Forelimb muscle (tissue), 1 donor: ENCODE measurements at places on chromosomes 6 and 20.
A peak's percentile ranks its signal among the peaks of the same experiment; 100 is the strongest.

GRCh38 chr20:54345301-54345724 is 130.1 kb upstream of the DOK5 start:
- DNase-seq = no peak

DNA sequence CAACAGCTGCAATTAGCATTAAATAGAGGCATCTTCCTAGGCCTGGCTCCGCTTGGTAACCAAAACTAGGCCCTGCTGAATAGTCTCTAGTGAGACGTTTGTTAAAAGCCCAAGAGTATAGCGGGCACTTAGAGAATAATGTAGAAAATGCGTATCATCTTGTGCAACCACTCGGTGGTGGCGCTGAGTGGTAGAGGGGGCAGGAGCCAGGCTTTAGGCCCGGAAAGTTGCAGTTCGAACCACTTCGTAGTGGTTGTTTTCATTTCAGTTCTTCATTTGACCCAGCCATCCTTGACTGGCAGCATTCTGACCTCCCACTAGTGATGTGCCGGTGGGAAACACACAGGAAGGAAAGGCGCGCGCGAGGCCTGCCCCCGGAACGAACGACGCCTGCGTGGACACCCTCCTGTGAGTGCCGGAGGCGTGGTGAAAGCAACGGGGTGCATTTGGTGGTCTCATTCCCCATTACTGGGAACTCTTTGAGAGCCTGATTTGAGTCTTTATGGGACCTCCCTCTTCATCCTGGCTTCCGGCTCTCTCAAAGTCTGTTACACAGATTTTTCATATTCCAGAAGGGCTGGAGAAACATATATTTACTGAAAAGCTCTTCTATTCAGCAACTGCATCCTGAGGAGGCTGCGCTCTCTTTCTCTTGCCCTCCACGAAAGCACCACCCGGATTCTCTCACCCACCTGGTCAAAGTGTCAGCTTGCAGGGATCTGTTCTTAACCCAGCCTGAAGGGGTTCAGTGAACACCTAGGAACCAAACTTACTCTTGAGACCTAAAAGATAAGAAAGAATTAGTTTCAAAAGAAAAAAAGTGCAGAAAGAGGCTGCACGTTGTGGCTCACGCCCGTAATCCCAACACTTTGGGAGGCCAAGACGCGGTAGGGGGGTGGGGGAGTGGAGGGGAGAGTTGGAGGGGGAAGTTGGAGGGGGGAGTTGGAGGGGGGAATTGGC is 18.2 kb downstream of the GPX5 start:
- DNase-seq = no peak

- DNase-seq = no peak
Measured at GRCh38 chr6:135181333-135182070, 394 bp downstream of the MYB start.

DNA sequence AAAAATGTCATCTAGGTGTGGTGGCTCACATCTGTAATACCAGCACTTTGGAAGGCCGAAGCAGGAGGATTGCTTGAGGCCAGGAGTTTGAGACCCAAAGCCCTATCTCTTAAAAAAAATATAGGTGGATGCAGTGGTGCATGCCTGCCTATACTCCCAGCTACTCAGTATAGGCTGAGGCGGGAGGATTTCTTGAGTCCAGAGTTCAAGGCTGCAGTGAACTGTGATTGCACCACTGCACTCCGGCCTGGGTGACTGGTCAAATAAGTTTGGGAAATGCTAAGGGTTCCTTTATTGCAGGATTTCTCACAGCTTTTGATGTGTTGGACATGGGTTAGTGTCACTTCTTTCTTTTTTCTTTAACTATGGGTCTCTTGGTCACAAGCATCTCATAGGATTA is 261.3 kb downstream of the PLCB1 start:
- DNase-seq = no peak

GRCh38 chr6:104941729-104942091 is 15.2 kb upstream of the LIN28B start:
- DNase-seq = no peak

- DNase-seq = no peak
Measured at GRCh38 chr20:39066471-39067242, 104.5 kb downstream of the DHX35 start.

GRCh38 chr6:121492536-121492935 is 57.1 kb downstream of the GJA1 start:
- DNase-seq = no peak

- DNase-seq = no peak
Measured at GRCh38 chr6:41936073-41936837, 5.4 kb downstream of the CCND3 start.

- DNase-seq = no peak
Measured at GRCh38 chr20:48164566-48165400, 379.5 kb upstream of the SULF2 start.

DNA sequence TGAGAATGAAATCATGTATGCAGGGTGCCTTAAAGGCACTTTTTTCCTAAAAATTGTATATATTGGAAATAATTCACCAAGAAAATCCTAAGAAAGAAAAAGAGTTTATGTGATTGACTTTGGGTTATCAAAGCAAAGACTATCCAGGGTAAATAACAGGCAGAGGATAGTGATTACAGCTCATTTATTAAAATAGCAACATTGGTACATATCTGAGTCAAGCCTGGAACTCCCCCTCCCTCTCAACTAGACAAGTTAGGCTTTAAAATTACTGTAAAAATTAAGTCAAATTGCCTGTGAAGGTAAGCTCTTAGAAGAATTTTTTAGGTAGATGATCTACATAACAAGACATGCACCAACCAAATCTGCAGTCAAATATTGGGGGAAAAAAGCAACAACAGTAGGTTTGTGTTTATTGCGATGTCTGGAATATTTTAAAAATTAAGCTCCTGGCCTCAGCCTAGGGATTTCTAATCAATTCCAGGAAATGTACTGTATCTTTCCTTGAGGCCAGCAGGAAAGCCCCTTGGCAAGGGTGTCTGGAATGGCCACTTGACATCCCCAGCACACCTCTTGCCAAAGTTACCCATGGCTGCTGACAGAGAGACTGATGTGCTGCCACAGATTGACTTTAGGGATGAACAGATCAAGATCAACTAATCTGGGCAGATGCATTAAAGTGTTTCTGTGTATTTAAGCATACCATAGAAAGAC is 31.2 kb upstream of the HBS1L start:
- no peak for DNase-seq

DNA sequence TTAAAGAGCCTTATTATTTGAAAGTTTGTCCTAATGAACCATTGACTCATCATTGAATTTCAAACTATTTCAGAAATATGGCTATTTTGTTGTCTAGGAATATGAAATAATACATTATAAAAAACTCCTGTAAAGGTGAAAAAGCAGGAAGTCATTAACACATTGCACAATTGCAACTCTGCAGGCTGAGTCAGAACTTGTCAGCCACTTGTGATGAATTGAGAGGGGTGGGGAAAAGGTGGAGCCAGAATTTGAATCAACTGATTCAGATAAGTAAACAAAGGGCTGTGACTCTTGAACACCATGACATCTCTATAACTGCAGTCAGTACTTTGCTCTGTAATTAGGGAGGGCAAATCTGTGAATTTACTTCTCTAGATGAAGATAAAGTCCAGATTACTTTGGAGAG is 6.0 kb downstream of the C6orf141 start:
- no peak for DNase-seq

DNA sequence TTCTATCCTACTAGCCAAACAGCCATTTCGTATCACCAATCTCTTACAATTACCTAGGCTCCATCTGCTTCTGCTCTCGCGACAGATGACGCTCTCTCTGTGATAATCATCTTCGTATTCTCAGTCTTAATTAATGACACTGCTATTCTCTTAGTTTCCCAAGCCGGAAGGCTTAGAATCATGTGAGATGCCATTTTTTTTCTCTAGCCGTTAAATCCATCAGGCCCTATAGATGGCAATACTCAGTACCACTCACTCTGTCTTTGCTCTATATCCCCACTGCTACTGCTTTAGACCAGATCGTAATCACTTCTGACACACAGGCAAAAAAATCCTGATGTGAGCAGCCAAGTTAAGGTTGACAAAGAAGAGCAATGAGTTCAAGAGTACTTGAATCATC is 2.1 kb upstream of the THEMIS start:
- DNase-seq = no peak

DNA sequence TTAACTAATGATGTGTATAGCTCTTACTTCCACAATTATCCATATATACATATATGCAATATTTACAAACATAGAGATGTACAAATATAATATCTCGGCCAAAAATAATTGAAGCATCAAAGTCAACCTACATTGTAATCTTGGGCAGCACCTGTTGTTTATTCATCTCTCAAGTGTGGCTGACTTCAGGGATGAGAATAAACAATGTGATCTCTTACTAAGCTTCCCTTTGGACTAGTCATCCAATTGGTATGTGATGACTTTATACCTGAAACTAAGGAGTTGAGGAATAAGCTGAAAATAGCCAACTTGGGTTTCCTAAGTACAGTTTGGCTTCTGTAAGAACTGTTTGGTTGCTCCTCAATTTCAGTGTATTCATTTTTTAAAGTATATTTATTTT is 256.6 kb downstream of the KHDC1L start:
- DNase-seq = no peak

GRCh38 chr6:109770047-109770446 is 79.0 kb downstream of the FIG4 start:
- no peak for DNase-seq

GRCh38 chr6:13357551-13358075 is 29.3 kb upstream of the TBC1D7 start:
- no peak for DNase-seq

- DNase-seq = no peak
Measured at GRCh38 chr6:115983998-115984397, 76.7 kb downstream of the FRK start.

GRCh38 chr20:31803552-31804291 is 15.4 kb upstream of the MYLK2 start:
- DNase-seq = no peak

- no peak for DNase-seq
Measured at GRCh38 chr6:70375882-70376281, 37.4 kb upstream of the FAM135A start.

DNA sequence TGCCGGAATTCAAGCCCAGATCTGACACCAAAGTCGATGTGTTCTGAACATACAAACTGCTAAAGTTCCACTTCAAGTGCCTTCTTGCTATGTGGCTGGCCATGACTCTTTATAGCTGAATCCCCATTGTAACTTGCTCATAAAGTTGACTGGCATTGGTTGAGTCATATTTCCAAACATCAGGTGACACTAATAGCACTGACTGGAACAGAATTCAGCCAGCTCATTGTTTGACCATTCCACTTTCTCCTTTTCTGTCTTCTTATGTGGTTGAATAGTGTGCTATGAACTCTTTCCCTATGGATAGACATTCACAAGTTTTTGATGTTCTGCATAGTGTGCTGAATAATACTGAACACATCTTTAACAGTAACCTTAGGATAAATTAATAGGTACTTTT is 266.2 kb upstream of the ZFP64 start:
- no peak for DNase-seq

DNA sequence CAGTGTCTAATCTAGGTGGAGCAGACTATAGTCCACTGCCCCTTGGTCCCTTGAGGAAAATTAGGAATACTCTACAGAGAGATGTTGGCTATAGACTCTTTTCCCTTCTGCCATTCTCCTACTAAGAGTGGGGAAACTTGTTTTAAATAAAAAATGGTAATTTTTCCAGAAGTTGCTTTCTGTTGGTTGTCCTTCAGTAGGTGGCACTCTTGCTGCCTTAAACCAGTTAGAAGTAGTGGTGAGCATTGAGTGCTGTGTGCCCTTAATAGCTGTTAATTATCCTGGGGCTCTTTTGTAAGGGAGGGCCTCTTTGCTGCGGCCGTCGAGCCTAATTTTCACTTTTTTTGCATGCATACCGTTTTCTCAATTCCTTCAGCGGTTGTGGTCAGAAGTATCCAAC is 2.8 kb downstream of the CMTR1 start:
- DNase-seq = no peak

DNA sequence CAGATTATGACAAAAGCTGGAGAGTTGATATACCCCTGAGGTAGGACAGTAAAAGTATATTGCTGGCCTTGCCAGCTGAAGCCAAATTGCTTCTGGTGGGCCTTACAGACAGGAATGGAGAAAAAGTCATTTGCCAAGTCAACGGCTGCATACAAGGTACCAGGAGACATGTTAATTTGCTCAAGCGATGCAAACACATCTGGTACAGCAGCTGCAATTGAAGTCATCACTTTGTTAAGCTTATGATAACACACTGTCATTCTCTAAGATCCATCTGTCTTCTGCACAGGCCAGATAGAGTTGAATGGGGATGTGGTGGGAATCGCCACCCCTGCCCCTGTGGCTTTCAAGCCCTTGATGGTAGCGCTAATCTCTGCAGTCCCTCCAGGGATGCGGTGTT is 40.4 kb upstream of the POPDC3 start:
- DNase-seq = no peak

DNA sequence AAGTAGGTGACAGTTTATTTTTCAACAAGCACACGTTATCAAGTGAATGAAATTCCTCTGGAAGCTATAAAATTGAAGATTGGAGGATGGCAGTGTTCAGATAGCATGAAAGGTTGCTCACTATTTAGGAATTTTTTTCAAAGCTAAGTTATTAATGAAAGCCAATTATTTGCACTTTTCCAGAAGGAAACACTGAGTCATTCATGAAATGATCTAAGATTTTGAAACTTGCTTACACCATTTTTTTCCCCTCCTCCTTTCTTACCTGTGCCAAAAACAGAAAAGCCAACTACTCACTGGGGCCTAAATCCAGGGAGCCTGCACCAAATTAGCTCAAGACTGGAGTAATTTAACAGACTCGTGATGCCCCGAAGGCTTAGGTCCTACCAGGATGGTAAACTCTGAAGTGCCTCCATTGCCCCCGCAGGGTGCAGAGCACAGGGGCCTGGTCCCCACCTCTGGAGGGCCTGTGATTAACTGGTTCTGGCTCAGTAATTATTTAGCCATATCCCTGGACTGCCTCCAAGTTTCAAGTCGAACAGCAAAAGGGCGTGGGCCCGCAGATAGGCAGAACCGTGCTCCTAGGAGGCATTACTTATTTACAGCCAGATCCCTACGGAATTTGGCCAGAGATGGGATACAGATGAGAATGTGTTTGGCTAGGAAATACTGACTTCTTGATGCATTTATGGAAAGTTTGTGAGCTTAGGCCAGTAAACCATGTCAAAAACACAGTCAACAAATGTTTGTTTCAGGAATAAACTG is 28.0 kb upstream of the ZNF217 start:
- peak; percentile 87 for DNase-seq

- DNase-seq = no peak
Measured at GRCh38 chr6:137903274-137903932, 36.3 kb downstream of the TNFAIP3 start.

- DNase-seq = no peak
Measured at GRCh38 chr6:167146977-167147376, 10.8 kb downstream of the GPR31 start.

- no peak for DNase-seq
Measured at GRCh38 chr6:111780393-111780792, 92.9 kb downstream of the FYN start.

GRCh38 chr6:24768361-24768760 is 6.4 kb upstream of the GMNN start:
- no peak for DNase-seq

- no peak for DNase-seq
Measured at GRCh38 chr20:53243152-53243551, 271.0 kb downstream of the TSHZ2 start.
